ENCODE measurements at places on chromosomes 3 and 15.

DNA sequence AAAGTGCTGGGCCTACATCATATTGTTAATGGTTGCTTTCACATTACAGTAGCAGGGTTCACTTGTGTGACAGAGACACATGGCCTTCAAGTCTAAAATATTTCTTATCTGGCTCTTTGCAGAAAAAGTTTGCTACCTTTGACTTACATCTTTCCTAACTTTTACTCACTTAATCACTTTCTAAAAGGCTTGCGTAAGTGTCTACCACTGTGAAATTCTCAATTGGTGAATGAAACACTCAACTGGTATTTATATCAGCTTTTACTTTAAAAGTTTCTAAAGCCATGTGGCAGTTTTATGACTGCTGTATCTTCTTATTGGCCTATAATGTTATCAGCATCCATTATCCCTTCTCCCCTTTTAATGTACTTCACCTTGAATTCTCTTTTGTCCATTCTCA is 554.5 kb downstream of the ZIC1 start:
- DNase-seq: no peak

DNA sequence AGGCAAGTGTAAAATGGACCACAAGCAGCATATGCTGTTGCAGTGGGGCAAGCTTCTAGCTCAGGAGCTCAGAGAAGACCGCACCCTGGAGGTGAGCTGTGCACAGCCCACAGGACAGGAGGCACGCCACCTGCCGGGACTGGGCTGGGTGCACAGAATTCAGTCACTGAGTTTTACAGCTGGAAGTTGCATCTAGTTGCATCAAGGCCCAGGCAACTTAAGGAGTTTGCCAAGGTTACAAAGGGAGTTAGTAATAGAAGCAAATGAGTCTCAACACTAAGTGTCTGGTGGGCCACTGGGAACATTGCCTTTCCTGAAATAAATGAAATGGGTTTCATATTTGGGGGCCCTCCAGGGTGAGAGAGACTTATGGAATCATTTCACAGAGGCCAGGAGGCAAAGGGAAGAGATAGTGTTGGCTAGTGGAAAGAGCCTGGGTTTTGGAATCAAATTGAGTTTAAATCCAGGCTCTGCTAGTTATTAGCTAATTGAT is 36.0 kb upstream of the TIMP4 start:
- no peak for DNase-seq

- DNase-seq: no peak
These were observed 29.8 kb downstream of the PTH1R start for GRCh38 chr3:46907271-46907670.

DNA sequence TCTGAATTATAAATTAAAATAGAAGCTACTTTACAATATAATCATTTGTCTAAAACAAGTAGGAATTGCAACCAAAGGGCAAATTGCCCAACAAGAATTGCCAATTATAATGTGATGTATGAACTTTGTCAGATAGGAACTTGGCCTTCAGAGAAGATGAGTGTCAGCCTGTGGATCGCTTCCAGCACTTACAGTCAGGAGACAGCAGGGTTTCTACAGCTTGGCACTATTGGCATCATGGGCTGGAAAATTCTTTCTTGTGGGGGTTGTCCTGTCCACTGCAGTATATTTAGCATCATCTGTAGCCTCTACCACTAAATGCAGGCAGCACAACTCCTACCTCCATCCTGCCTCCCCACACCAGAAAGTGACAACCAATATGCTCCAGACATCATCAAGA is 48.1 kb upstream of the CRBN start:
- DNase-seq: no peak

- no peak for DNase-seq
These were observed 159.1 kb downstream of the CHL1 start for GRCh38 chr3:355622-356021.

DNA sequence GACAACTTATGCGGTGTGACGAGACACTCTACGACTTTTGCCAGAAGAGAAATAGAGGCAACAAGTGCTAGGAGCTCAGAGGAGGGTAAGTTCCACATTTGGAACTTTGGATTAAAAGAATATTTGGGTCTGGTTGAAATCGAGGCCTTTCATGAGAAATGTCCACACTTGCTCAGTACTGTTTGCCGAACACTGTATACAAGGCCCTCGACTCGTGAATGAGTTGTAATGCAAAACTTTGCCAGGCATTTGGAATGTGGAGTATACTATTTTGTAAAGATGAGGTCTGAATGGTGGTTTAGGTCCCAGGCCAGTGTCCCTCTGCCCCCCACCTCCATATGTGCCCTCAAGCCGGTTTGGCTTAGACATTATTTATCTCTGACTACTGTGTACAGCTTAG is 73.9 kb downstream of the IGF1R start:
- DNase-seq: no peak

DNA sequence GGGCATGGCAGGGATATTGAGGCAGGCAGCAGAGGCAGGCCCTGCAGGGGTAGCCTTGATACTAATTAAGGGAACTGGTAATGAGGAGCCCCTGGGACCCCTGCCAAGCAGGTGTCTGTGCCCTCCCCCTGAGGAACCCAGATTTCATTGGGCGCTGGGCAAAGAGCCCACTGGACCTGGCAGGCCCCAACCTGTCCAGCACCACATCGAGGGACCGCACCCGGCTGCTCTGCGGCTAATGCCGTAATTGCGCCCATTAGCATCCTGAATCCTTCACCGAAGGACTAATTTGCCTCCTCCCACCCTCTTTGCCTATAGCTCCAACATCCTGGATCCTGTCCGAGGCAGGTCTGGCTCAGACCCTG is 13.7 kb upstream of the SEMA3B start:
- DNase-seq: no peak

DNA sequence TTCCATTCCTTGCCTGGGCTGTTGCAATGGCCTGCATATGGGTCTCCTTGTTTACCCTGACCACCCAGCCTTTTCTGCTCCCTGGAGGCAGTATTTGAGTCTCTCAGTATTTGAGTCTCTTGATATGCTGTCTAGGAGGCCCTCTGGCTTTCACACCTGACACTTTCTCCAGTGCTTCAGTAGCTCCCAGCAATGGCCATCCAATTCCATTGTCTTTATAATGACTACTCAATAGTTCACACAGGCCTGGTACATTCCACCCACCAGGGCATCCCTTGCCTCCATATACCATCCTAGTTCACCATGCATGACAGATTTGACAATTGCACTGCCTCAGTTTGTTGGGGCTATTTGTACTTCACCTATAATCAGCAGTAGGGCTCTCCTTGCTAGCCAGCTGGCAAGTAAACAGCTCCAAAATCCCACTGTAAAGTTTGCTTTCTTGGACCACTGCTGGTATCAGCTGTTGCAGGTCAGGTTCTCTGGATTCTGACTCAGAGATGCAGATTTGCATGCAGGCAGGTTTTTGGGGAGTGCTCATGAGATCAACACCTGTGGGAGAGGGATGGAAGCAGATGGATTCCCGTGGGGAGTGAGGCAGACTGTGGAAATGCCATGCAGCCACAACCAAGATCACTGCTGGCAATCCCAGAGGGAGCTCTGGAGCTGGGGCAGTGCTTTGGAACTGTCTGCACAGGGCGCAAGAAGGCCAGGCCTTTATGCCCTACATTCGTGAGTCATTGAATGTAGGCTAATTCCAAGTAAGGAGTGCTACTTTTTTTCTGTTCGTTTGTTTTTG is 19.1 kb upstream of the XIRP1 start:
- DNase-seq: no peak

DNA sequence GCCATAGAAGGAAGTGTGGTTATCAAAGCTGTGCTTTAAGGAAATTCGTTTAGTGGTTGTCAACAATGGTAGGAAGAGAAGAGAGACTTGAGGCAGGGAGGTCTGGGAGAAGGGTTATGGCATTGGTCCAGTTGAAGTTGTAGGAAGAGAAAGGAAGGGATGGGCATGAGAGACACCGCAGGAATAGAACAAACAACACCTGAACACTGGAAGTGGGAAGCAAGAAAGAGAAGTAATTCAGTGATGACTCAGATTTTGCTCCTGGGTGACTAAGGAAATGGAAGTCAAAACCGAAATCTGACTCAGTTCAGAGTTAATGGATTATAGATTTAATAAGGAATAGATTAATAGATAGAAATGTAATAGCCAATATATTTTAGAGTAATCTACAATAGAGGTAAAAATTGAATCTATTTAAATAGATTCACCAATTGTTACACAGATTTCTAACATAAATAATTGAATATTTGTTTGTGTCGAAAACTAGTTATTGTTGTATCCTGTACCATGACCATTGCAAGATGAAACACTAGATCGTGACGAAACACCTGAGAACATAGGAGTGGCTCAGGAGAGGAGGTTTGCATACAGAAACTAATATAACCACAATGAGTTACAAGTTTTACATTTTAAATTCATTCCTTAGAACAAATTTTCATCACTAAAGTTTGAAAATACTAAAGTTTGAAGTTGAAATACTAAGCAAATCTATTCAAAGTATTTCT is 36.0 kb downstream of the THBS1 start:
- DNase-seq: no peak

DNA sequence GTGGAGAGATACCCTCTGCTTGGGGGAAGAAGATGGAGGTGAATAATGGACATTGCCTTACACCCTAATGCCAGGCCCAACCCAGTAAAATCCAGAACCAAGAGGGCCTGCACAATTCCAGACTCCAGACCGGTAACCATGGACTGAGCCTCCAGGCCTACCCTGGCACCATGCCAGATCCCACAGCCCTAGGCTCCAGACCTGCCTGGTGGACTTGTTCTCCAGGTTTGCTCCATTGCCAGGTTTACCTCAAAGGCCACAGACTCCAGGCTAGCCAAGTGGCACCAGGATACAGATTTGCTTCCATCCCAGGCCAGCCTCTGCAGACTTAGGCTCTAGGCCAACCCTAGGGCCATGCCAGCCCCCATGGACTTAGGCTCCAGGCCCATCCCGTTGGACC is 14.0 kb downstream of the PLCH1 start:
- DNase-seq: no peak

DNA sequence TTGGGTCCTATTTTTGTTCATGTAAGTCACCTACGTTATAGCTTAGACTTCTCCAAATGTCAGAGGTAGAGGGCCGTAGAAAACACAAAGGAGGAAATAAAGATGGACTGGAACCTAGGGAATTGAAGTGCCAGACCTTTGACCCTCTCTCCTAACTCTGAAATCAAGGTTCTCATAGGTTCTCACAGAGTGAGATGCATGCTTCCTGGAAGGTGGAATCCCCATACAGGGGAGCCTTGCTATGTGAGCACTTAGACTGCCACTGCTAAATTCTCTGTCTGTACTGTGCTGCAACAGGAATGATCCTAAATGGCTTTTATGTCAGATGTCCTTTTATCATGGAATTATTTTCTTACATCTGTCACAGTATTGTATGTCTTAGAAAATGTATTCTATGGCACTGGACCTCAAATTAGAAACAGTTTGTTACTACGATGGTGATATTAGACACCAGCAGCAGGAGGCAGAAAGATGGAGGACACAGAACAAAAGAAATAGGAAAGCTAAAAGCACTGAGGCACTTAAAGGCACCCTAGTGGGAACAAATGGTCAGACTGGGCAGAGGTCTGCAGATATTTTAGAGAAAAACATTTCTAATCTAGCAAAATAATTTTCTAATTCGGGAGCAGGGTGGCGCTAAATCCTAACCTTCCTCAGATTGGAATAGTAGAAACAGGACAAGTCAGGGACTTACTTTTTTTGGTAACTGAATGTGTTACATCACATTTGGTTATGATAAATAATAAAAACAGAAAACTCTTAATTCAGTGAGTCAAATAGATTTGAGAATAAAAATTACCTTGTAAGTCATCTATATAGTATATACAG is 60.2 kb upstream of the CDAN1 start:
- DNase-seq: no peak

GRCh38 chr15:35306361-35306981 is 221.4 kb upstream of the NANOGP8 start:
- DNase-seq: no peak

GRCh38 chr3:10804183-10804648 is 11.8 kb upstream of the SLC6A11 start:
- no peak for DNase-seq

GRCh38 chr15:36407647-36408046 is 171.8 kb upstream of the CDIN1 start:
- DNase-seq: no peak

DNA sequence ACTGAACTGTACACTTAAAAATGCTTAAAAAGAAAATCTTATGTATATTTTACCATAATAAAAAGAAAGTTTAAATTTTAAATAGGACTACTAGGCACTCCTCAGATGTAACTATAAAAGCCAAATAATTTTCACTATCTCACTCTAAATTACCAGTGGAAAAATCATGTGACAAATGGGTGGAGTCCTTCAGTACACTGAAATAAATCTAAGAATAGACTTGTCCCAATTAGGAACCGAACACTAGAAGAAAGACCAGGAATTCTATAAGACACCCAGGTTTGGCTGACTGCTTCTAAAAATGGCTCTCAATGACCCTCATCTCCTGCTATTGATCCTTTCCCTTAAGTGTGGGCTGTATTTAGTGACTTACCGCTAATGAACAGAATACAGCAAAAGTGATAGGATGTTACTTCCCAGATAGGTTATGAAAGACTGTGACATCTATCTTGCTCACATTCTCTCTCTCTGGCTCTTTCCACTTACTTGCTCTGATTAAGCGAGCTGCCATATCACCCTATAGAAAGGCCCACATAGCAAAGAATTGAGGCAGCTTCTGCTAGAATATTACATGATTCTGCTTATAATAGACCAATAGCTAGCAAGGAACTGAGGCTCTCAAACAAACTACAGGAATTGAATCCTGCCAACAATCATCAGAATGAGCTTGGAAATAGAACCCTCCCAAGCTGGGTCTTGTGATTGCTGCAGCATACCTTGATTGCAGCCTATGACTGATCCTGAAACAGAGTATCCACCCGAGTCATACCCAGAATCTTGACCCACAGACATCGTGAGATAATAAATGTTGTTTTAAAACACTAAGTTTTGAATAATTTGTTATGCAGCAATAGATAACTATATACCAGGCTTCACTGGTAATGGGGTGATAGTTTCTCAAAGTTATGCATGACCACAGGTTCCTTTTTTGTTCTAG is 16.9 kb downstream of the TTBK2 start:
- no peak for DNase-seq

DNA sequence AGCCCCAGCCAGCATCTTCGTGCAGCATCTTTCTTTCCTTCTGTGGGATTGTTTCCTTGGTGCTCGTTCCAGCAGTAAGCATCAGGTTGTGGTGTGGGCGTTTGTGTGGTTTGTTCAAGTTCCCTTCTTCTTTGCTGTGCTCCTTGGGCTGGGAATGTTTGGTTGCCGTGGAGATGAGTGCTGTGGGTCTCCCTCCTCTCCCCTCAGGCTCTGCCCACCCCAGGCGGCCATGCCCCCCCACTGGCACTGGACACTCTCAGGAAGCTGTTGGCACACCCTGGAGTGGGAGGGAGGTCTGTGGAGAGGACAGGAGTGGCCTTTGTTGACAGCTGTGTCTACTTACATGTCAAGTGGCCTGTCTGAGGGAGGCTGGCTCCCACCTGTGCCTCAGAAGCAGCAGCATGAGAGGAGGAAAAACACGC is 46.5 kb upstream of the SACM1L start:
- DNase-seq: no peak

- no peak for DNase-seq
These were observed 4.0 kb upstream of the DAG1 start for GRCh38 chr3:49466085-49466484.

- DNase-seq: peak; percentile 31
These were observed 43.1 kb downstream of the MTHFS start for GRCh38 chr15:79853492-79854328.

Data from activated CD8-positive, alpha-beta memory T cell treated with anti-CD3 and anti-CD28 coated beads for 1 hour (primary cell).